ENCODE measurements at places on chromosomes 5 and 9.

- DNase-seq: no peak
Measured at GRCh38 chr5:134242146-134242545, 16.3 kb upstream of the PPP2CA start.

GRCh38 chr9:16152276-16153101 is 599.6 kb downstream of the CCDC171 start:
- DNase-seq: no peak

- DNase-seq: no peak
Measured at GRCh38 chr5:18354828-18355227, 720.6 kb downstream of the TAF11L14 start.

DNA sequence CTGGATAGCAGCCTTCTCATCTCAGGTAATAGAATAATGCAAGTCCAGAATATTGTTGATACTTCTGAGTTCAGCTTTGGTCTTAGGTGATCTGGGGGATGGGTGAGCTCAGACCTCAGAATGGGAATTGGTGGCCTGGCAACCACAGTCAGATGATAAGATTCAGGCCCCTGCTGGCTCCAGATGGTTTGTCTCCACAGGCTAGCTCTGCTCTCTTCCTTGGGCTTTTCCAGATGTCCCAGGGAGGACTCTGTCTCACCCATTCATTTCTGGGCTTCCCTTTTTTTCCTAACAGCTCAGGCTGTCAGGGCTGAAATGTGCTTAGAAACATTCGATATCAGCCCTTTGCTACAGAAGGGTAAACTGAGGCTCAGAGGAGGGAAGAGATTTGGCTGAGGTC is 17.6 kb upstream of the TNFSF15 start:
- DNase-seq: no peak

- DNase-seq: no peak
Measured at GRCh38 chr5:158194561-158194976, 335.6 kb upstream of the CLINT1 start.

GRCh38 chr5:176388003-176388443 is 375 bp downstream of the NOP16 start:
- DNase-seq: no peak

DNA sequence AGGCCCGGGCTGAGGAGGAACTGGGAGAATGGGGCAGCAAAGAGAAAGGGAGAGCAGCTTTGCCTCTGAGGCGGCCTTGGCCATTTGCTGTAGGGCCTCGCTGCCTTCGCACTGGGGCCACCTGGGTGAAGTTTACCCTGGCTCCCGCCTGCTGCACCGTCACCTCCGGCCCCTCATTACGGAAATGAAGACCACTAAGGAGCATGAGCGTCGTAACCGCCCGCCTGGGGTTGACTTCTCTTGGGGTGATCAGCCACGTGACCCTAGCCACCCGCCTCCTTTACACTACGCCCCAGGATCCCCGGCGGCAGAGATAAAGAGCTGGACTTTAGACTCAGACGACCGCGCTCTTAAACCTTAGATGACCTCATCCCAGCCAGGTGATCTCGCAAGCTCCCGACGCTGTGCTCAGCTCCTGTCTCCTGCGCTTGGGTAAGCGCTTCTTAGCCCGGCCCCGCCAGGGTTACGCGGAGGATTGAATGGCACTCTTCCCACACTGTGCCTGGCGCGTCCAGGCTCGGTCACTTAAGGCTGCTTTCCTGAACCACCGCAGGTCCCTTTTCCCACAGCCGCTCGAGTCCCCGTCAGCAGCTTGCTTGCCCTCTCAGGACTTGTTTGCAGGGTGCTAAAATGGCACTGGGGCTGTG is 107.9 kb upstream of the LARP1 start:
- peak; percentile 21 for DNase-seq

- DNase-seq: no peak
Measured at GRCh38 chr9:105911104-105911911, 217.0 kb downstream of the TMEM38B start.

- no peak for DNase-seq
Measured at GRCh38 chr5:118336468-118336867, 651.9 kb downstream of the DTWD2 start.

DNA sequence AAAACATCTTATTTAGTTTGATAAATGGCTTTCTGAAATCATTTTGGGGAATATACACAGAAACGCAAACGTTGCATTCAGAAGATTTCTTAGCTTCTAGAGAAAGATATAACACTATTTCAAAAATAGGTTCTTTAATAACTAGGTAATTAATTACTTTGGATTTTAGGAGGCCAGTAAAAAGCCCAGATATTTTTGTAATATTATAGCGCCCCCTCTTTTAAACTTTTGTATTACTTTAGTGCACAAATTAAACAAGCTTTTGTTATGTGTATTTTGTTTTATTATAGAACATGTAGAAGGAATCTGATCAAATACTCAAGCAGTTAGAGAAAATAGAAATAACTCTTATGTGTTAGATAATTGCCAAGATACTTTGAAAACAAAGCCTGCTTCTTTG is 57.7 kb downstream of the COMMD10 start:
- DNase-seq: no peak

GRCh38 chr5:982377-983237 is 26.0 kb upstream of the NKD2 start:
- DNase-seq: no peak

- DNase-seq: peak; percentile 36
Measured at GRCh38 chr9:122158202-122158601, 1.4 kb downstream of the NDUFA8 start.

- DNase-seq: no peak
Measured at GRCh38 chr9:14888272-14888671, 22.0 kb downstream of the FREM1 start.

- DNase-seq: no peak
Measured at GRCh38 chr5:16521521-16522483, 56.2 kb upstream of the ZNF622 start.

- DNase-seq: no peak
Measured at GRCh38 chr5:8114597-8115266, 245.8 kb downstream of the MTRR start.

DNA sequence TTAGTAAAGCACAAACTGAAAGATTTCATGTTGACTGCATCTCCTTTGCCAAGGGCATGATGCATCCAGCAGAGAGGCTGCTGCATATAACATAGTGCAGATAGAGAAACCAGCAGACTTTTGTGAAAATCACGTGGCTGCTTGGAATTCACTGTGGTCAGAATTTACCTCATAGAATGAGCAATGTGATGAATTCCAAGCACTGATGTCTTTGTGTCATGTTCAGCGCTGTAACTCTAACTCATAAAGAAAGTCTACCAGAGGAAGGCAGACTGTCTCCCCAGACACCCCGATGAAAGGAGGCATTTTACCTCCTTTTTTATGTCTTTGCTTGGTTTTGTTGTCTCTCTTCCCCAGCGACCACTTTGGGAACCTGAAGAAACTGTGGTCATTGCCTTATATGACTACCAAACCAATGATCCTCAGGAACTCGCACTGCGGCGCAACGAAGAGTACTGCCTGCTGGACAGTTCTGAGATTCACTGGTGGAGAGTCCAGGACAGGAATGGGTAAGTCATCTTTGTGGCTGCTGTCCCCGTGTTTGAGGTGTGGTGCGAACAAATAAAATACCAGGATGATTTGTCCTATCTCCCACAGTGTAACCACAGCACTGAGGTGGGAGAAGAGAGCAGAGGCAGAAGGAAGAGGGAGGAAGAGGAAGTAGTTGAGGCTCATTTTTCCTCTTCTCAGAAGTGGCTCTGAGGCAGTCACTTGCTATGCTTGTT is 42.0 kb downstream of the ITK start:
- peak; percentile 59 for DNase-seq

- DNase-seq: no peak
Measured at GRCh38 chr5:96734871-96735325, 72.7 kb downstream of the CAST start.

- DNase-seq: no peak
Measured at GRCh38 chr5:134125039-134126015, 10.8 kb downstream of the TCF7 start.

- no peak for DNase-seq
Measured at GRCh38 chr9:124594673-124595072, 87.5 kb upstream of the NR5A1 start.

GRCh38 chr9:98372077-98372836 is 116.8 kb upstream of the TBC1D2 start:
- no peak for DNase-seq

DNA sequence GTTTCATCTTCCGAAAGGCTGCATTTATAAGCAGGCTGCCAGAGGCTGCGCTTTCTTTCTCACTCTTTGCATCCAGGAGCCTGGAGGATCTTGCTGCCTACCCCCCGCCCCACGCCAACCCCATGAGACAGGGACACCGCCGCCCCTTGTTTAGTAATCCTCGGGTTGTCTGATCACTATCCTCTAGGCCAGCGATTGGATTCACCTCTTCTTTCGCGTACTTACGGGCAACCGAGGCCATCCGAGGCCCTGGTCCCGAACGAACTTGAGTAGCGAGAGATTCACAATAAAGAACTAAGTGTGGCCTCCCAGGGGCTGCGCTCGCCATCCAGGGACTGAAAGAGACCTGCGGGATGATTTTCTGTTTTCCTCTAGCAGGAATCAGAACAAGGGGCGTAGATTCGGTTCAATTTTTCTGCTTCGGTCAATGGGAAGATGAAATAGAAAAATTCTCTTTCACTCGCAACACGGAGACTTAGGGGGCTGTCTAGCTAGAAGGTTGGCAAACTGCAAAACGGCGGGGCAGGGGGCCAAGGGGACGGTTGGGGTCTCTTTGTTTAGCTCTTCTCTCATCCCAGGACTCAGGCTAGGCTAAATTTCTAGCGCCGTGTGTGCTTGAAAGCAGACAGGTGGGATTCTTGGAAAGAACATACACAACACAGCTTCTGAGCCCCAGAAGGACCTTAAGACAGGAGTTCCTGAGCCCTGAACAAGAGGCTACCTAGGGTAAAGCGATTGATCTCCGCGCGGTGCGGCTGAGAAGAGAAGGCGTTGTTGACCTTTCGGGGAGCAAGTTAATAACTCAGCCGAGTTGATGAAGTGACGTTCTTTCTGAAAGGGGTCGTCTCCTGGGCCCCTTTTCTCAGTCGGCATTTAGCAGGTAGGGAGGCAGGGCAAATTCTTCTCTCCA is 5.8 kb upstream of the ISL1 start:
- DNase-seq: no peak

DNA sequence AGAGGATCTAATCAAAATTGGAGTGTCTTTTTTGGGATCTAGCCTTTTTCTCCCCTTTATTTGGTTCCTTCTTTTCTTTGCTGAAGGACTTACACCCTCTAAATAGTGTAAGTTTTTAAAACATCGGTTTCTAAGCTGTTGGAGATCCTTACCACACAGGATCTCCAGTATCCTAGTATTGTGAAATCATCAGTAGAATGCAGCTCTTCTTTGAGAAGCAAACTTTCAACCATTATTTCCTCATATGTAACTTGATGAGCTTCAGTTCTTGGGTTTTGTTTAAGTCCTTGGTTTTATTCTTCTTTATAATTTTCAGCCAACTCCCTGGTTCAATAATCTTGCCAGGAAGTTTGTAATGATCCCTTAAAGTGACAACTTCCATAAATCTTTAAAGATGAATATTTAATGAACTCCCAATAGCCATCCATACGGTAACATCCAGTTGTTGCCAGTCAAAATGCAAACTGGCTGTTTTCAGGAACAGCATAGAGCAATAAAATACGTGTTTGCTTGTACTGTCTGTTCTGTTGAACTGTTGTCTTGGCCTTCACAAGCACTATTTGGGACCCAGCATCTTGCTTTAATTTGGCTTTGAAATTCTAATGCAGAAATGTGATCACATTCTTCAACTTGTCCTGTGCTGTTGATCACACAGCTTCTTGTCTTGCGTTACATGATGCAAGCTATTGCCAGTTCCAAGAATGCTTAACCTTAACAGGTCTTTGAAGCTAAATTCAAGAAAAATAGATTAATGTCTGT is 34.8 kb upstream of the TTC23L start:
- DNase-seq: no peak

DNA sequence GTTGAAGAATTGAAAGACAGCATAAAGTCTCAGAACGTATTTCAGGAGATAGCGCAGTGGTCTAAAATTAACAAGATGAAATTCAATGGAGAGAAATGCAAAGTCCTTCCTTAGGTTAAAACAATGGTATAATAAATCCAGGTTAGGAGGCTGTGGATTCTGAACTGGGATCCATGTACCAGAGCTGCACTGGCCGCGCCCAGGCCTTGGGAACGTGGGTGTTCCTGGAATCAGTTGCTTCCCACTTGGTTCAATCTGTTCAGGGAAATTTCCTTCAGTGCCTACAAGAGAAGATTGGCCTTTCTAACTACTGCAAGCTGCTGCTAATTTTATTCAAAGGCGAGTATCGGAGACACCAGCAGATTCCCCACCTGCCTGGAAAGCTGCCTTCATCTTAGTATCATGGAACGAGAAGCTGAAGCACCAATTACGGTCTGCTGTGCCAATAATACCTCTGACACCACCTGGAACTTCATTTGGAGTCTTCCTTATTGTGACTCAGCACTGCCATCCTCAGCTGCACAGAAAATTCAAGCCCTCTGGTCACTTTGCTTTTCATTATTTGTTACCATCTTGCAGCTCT is 14.3 kb upstream of the CTNND2 start:
- DNase-seq: no peak

- DNase-seq: no peak
Measured at GRCh38 chr9:86547571-86547970, 193.4 kb upstream of the TUT7 start.

DNA sequence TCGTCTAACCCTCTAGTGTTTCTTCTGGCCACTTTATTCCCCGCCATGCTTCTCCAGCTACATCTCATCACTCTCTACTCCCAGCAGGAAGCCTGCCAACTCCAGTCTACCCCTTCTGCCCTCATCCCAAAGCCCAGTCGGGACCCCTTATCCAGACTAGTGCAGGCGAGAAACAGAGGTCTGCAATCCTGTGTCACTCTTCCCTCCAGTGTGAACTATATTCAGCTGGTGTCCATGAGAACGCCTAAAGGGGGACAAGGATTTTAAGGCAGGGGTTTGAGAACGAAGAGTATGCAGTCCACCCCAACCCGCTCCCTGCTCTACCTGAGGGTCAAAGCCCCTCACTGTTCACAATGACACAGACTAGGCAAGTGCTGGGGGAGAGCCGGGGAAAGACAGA is 41.7 kb upstream of the GABRP start:
- DNase-seq: no peak

DNA sequence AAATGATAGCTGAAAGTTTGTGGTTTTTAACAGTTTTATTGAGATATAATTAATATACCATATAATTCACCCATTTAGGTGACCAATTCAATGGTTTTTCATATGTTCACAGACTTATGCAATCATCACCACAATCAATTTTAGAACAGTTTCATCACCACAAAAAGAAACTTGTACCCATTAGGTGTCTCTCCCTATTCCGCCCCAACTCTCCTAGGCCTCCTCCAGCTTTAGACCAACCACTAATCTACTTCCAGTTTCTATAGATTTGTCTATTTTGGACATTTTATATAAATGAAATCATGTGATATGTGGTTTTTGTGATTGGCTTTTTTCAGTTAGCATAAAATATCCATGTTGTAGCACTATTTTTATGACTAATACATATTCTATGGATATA is 38.6 kb downstream of the YTHDC2 start:
- DNase-seq: no peak

GRCh38 chr9:96567203-96567700 is 52.4 kb downstream of the CDC14B start:
- DNase-seq: no peak

Measured in stimulated activated CD4-positive, alpha-beta T cell treated with anti-CD3 and anti-CD28 coated beads, Interleukin-2, amount 100 ng/mL, for 24 hours (primary cell).